ENCODE measurements at places on chromosomes 5 and 9.
A peak's percentile ranks its signal among the peaks of the same experiment; 100 is the strongest.

GRCh38 chr5:150141544-150142184 lies 14.0 kb downstream of the PDGFRB start:
- no peak for DNase-seq

DNA sequence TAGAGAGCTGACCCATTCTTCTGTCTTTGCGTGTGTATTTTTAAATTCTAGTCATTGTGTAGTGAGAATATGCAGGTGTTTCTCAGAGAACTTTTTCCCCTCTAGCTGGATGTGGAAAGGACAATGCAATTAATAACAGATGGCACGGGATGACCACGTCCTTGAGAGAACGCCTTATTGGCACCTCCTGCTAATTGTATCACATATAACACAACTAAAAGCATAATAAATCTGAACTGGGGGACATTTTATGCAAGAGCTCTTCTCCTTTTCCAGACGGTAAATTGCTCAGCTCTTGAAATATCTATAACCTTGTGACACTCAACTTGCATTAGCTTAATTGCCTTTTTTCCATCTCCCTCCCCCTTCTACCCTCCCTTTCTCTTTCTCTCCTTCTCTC lies 62.9 kb upstream of the IZUMO3 start:
- DNase-seq: peak; percentile 5

DNA sequence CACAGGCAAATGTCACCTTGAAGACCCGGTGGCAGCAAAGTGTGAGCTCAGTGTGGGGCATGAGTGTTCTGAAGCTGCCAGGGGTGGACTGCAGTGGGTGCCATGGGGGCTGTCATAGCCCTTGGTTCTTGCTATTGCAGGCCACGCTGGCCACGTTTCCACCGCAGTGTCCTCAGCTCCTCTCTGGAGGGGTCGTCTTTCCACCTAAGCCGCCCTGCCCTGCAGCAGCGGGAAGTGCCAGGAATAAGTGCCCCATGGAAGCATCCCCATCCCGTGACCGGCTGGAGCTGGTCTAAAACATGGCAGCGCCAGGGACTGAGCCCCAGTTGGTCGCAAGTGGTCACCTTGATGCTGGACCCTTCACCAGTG lies 6.9 kb downstream of the OBP2B start:
- no peak for DNase-seq

- DNase-seq: no peak
Measured at GRCh38 chr5:77947041-77947428, 170.9 kb upstream of the TBCA start.

DNA sequence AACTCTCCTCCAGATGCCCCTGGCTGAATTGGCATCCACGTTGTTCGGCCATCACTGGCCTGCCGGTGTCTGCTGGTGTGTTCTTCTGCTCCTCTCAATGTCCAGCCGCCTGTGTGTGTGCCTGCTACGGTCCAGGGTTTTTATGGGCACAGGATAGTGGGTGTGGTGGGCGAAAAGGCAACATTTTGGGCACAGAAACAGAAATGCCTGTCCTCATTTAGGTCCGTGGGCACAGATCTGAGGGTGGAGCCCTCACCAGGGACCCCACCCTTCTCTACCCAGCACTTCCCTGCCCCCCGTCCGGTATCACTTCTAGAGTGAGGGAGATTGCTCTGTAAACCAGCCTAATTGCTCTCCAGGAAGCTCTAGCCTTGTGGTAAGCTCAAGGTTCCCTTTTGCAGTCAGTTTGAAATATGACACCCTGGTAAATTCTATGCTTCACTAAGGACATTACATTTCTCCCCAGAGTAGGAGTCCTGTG lies 410.1 kb downstream of the MAT2B start:
- DNase-seq: no peak

DNA sequence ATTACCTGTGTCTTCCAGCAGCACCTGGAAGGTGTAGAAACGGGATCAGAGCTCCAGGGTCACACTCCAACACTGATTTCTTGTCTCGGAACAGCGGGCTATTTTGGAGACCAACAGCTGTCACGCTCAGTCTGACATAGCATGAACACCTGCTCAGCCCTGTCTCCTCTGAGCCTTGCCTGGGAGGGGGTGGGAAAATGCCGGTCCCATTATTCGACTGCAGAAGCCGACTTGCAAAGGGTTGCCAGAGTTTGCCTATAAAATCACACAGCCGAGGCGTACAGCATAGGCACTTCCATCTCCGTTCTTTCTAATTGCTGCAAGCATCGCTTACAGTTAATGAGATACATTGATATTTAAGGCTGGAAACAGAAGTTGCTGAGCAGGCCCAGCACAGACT lies 300.8 kb upstream of the MSX2 start:
- DNase-seq: no peak

GRCh38 chr9:81083067-81083466 lies 606.3 kb downstream of the TLE1 start:
- no peak for DNase-seq

DNA sequence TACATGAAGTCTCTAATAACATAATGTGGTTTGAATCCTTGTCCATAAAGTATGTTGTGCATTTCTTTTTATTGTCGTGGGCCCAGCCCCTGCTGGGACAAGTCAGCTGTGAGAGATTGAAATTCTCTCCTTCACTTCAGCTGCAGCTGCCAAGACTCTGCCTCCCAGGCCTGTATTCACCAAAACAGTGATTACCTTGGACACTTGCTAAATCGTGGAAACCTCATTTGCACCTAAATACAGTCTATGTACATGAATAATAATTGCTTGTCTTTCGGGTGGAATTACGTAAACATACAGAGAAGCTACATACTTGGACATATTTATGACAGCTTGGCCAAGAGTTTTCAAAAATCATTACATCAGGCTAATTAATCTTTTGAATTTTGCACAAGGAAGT lies 898.5 kb upstream of the SEMA6A start:
- DNase-seq: no peak

DNA sequence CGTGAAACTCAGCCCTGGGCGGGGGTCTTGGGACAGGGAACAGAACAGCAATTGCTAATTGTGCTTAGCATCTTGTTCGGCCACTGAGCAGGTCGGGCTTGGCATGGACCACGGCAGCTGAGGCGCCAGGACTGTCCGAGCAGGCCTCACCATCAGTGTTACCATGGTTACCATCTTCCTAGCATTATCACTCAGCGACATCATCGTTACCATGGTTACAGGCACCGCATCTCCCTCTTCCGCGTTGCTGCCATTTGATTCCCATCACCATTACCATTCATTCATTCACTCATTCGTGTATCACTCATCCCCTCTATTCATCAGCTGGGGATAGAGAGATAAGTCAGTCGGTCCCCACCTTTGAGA lies 81.0 kb upstream of the ZBTB43 start:
- no peak for DNase-seq

DNA sequence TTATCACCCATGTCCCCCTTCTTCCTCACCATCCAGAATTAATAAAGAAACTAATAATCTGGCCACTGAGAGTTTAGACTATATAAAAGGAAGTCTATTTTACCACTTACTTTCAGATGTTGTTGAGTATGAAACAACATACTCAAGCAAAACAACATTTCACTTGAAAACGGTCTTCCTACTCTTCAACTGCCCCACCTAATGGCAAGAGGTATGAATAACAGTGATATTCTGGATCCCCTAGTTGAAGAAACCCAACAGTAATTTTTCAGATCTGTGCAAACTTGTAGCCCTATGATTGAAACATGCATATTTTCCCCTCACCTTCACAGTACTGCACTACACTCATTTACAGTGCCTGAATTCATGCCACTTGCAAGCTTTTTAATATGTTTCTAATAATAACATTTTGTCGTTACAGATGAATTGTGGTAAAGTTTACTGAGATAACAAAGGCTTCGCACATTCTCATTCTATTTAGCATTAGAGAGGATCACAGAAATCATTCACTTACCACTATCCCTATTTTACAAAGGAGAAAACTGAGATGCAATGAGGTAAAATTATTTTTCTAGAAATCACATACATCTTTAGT lies 267.9 kb upstream of the PDE4D start:
- DNase-seq: peak; percentile 3

- DNase-seq: peak; percentile 92
Measured at GRCh38 chr9:92724528-92725265, 39.9 kb downstream of the BICD2 start.

DNA sequence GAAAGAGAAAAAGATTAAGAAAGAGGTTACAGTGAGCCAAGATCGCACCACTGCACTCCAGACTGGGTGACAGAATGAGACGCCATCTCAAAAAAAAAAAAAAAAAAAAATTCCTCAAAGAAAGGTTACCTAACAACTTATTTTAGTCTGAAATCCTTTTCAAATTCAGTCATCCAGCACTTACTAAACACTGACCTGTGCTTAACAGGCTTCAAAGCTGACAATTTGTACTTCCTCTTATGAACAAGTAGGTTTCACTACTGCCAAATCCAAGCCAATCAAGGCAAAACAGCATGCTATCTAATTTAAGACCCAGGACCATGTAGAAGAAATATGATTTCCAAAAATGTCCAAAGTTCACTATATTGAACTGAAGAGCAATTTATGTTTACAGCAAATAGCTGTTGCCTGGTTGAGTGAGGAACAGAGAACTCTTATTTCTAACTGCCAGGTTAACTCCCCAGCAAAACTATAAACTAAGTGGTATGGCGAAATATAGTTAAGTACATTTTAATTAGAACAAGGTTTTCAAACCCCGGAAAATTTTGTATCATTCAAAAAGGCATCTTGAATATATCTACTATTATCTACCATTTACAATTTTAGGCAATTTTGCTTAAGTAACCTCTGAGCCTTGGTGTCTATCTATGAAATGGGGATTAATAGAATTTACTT lies 13.4 kb downstream of the PWWP2A start:
- DNase-seq: no peak

GRCh38 chr5:154743812-154744211 lies 11.4 kb upstream of the LARP1 start:
- DNase-seq: no peak

DNA sequence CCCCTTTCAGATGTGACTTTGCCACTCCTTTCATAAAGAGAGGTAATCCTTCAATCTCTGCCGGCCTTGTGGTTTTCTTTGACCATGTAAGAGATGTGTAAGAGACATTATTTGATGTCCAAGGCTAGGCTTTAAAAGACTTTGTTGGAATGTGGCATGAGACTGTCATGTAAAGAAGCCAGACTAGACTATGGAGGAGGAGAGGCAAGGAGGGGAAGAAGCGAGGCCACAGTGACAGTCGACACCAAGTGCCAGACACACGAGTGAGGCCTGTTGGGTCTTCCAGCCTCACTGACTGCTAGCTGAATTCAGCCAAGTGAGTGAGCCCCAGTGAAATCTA lies 1013.3 kb downstream of the MAT2B start:
- no peak for DNase-seq

- no peak for DNase-seq
Measured at GRCh38 chr5:52710310-52710971, 77.3 kb upstream of the ITGA1 start.

DNA sequence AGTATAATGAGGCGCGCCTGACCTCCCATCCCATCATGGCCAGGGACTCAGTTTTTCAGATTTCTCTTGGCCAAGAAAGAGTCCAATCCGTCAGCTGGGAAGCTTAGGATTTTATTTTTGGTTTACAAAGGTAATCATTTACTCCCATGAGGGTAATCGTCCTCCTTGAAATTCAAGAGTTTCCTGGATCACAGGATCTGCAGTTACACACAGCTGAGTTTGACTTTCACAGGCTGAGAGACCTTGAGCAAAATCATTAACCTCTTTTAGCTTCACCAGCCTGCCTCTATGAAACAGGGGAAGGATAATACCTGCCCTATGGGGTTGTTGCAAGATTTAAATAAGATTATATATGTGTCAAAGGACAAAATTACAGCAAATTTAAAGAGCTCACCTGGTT lies 15.4 kb upstream of the AK3 start:
- no peak for DNase-seq

DNA sequence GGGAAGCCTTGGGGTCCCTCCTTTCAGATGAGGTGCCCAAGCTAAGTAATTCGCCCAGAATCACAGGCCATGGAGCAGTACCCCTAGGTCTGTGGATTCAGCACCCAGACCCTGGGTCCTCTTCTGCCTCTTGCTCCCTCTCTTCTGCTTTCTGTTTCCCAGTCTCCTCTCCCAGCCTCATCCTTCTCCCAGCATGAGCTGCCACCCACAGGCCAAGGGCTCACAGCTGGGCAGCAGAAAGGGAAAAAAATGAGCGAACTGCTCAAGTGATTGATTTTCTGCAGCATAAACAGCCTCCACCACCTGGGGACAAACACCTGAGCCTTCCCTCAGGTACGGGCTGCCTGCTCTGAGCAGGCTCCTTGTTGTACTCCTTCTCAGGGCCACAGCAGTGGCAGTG lies 113.9 kb upstream of the SAP30L start:
- DNase-seq: no peak

- no peak for DNase-seq
Measured at GRCh38 chr5:113632996-113633395, 119.5 kb downstream of the YTHDC2 start.

DNA sequence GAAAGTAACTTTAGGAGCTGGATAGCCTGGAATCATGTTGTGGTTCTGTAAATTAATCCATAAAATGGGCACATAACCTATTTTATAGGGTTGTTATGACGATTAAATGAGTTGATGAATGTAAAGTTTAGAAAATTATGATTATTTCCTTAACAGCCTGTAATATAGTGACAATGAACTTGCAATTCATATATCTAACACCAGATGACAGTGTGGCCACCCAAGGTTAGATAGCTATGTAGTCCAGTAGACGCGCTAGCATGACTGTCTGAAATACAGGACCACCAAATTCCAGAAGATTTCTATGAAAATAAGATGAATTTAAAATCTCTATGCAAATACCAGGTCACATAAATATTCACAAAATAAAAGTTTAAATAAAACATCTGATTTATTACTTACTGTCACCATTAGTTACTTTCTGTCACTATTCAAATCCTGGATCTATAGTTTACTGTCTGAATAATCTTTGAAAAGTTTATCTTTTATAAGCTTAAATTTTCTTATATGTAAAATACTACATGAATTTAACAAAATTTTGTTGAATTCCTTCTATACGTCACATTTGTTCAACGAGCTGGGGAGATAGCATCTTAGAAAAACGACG lies 26.1 kb upstream of the MACIR start:
- no peak for DNase-seq

DNA sequence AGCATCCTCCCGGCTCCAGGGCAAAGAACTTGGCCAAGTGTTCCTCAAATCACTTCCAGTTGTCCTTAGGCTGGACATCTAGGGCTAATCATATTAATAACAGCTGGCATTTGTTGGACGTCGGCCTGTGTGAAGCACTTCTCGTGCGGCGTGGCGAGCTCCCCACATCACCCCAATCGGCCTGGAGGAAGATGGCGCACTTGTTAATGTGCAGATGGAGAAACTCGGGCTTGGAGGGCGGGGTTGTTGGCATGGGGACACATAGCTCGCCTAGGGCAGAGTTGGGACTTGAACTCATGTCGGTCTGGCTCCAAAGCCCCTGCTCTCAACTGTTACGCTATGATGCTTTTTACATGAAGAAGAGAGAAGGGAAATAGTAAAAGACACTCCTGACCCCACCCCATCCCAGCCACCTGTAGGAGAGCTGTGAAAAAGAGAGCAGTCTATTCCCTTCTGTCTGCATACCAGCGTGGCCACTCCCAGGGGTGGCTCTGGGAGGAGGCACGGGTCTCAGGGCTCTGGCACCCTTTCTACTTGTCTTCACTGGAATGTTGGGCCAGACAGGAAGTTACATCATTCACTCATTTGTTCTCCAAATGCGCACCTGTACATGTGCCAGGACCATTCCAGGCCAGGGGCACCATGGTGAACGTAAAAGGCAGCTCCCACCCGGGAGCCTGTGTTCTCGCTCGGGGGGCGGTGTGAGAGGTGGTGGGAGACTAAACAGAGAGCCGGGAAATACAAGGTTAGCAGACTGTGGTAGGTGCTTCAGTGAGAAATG lies 12.8 kb upstream of the NUP214 start:
- no peak for DNase-seq

- no peak for DNase-seq
Measured at GRCh38 chr9:613771-614347, 227.6 kb upstream of the DMRT1 start.

All from NCI-H1092 (cell line).